ENCODE measurements at places on chromosomes 6 and 20. TPM values are rescaled to one million over a fixed set of nuclear protein-coding genes. Genes with fewer than 3 reads are reported as not detected.

LRRC73 gene
- 0.33 TPM for total RNA-seq

CST2 gene
- total RNA-seq = not detected

LHFPL5 gene
- not detected for total RNA-seq

WFDC5 gene
- total RNA-seq = not detected

MTCH1 gene
- total RNA-seq = 153 TPM

All from subcutaneous adipose tissue (tissue), 4 donors.